ENCODE measurements at places on chromosomes 5 and 9.

DNA sequence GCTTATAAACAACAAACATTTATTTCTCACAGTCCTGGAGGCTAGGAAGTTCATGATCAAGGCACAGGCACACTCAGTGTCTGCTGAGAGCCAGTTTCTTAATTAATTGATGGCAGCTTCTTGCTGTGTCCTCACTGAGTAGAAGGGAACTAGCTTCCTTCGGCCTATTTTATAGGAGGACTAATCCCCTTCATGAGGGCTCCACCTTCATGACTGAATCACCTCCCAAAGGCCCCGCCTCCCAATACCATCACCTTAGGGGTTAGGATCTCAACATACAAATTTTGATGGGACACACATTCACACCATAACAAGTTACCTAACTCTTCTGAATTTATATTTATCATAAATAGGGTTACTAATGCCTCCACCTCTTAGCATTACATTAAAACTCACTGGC is 129.8 kb downstream of the GNAQ start:
- DNase-seq, result no peak

DNA sequence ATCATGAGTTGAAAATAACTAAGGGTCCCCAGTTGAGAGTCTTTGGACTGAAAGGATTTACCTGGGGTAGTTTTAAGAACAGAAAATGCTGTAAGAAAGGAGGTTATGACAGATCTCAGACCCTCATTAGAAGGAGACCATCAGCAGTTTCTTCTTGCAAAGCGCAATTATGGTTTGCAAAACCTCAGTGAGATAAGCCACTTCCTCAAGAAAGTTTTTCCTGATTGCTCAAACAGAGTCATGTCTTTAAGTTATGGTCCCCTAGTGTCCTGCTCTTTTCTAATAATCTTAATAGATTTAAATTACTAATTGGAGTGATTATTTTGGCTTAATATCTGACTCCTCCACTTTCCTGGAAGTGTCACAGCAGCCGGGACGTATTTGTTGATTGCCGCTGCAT is 293.2 kb upstream of the KLF4 start:
- DNase-seq, result peak; percentile 60

DNA sequence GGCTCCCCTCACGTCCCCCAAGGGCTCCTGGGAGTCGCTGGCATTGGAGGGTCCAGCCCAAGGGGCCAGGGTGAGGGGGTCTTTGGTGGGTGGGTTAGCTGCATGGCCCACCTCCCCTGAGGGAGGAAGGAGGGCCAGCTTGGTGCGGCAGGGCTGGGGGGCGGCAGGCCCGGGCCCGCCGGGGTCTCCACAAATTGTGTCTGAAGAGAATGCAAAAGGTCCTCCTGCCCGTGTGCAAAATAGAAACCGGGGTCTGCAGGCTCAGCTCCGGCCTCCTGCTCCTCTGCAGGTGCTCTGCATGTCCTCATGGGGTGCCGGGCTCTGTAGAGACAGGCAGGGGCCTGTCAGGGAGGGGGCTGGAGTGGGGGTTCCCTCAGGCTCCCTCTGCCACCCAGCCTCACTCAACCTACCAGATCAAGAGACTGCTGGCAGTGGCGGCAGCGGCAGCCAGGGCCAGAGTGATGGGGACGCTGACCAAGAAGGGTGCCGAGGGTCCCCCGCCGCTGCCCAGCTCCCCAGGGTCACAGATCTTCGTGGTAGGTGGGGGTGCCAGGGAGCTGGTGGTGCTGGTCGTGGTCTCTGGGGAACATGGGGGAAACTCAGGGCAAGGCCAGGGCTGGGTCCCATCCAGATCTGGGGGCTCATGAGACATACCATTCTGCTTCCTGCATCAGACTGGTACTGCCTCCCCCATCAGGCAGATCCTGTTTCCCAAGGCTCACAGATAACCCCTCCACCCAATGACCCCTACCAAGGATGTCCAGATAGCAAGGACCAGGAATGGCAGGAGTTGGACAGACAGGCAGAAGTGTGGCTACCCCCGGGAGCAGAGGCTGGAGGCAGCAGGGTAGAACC is 29.2 kb upstream of the ENHO start:
- no peak for DNase-seq

DNA sequence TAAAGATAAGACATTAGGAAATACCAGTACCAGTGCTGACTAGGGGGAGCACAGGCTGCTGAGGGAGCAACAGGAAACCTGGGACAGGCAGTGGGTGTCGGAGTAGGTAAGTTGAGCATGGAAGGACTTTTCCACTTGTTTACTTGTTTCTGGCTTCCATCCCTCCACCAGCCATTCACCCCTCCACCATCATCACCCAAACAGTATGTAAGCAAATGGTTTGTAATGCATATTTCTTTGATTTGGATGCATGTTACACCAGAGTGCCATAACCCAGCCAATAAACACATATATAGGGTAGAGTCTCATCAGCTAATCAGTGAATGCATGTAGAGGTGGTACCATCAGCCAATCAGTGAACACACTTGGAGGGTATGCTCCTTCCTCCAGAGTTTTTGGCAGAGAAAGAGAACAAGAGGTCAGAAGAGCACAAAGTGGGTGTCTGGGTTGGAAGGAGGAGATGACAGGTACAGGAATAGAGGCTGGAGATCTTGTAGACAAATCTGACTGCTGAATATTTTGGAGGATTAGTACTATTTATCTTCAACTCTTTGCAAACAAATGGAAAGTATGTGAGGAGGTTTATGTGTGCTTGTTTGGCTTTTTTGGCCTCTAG is 37.7 kb upstream of the PDE8B start:
- DNase-seq, result peak; percentile 4

DNA sequence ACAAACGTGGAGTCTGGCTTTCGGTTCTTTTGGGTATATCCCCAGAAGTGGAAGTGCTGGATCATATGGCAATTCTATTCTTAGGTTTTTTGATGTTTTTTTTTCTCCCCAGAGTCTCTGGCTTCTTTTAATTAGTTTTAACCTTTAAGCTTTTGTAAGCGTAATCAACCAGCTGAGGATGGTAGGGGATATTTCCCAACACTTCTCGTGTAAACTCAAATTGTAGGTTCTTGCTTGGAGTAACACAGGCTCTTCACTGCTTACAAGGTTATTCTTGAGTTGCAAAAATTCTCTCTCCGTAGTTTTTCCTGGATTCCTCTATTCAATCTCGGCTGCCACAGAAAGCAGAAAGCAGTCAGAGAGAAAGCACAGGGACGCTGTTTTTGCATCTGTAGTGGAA is 11.9 kb downstream of the LAMC3 start:
- DNase-seq, result peak; percentile 24

DNA sequence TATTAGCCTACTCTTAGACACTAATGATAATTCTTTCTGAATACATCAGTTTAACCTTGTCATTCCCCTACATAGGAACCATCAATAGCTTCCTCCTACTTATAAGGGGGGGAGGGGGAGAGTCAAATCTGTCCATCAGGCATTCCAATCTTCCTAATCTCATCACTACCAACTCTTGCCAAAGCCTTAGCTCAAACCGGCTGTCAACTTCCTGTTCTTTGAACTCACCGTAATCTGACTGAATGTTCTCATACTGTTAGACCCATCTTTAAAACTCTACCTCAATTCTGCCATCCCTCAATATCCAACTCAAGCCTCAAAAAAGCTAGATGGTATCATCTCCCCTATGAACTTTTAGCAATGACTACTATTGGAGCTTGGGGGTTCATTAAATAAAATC is 41.9 kb upstream of the RNF38 start:
- DNase-seq, result peak; percentile 27

DNA sequence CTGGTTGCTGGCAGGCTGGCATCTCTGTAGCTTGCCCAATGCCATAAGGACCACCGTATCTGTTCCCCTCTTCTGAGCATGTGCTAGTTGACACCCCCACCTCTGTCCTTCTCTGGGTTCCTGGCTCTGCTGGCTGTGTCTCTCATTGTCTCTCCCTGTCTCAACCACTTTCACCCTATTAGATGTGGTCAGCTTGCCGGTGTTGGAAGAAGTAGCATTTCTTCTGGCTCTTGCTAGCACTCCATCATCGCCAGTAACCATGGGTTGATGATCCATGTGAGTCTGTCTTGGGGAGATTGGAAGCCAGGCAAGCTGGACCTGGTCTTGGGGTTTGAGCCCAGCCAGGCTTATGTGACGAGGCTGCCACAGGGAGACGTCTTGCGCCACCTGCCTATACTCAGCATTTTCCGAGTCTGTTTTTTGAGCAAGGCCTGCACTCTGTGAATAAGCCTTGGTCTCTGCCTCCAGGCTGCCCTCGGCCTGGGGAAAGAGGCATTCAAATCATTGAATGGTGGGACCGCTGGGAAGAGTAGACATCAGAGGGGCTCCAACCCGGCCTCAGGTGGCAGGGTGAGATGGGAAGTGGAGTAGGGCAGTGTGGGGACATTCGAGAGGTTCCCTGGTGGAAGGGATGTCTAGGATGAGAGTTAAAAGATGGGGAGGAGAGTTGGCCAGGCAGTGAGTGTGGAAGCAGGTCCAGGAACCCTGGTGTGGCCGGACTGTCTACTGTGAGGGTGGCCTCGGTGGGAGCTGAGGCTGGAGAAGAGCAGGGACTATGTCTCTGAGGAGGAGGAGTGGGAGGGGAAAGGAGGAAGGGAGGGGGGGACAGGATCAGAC is 74.3 kb downstream of the ZNF618 start:
- DNase-seq, result no peak

GRCh38 chr9:89622933-89623861 is 18.4 kb downstream of the GADD45G start:
- no peak for DNase-seq

- DNase-seq, result peak; percentile 82
Observed at GRCh38 chr9:129143031-129143927, 32.1 kb downstream of the PTPA start.

DNA sequence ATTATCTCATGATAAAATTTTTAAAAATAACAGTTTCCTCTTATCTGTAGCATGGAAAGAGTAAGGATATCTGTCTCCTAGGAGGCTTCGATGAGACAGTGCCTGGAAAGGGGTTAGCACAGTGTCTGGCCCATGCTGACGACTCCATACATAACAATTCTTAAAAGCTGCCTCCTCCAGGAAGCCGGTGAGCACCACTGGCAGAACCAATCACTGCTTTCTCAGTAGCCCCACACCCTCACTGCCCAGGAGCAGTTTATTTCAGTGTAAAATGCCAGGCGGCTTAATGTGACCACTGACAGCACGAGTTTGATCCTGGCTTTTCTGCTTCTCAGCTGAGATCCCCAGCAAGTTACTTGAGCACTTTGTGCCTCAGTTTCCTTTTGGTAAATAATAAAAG is 1.2 kb upstream of the NIPAL4 start:
- no peak for DNase-seq

GRCh38 chr9:99748266-99748665 is 73.4 kb upstream of the NR4A3 start:
- peak; percentile 64 for DNase-seq

DNA sequence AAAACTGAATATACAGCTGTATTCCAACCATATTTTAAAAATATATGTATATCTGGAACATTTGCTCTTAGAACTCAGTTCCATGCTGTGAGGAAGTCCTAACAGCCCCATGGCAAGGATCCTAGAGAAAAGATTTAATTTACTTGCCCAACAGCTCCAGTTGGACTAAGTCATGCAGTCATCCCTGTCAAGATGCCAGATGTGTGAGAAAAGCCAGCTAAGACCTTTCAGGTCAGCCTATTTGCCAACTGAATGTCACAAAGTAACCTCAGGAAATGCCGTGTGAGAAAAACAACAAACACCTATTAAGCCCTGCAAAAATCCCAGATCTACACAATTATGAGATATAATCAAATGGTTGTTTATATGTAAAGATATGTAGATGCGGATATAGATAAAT is 416.3 kb downstream of the NR2F1-AS1 start:
- peak; percentile 89 for DNase-seq

GRCh38 chr9:133706307-133707050 is 31.7 kb downstream of the SARDH start:
- DNase-seq, result no peak

DNA sequence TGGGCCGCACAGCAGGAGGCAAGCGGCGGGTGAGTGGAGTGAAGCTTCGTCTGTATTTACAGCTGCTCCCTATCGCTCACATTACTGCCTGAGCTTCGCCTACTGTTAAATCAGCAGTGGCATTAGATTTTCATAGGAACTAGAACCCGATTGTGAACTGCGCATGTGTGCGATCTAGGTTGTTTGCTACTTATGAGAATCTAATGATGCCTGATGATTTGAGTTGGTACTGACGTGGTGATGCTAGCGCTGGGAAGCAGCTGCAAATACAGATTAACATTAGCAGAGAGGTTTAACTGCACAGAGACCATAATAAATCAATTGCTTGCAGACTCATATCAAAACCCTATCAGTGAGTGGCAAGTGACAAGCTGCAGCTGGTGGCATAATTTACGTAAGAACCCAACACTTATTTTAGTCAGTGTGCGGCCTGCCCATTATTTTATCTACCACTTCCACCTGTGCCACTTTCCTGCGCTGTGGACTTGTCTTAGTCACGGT is 133.4 kb upstream of the CDH9 start:
- no peak for DNase-seq

- peak; percentile 76 for DNase-seq
Observed at GRCh38 chr9:4258320-4259090, 41.4 kb downstream of the GLIS3 start.

- no peak for DNase-seq
Observed at GRCh38 chr5:81400375-81400774, 6.4 kb upstream of the ACOT12 start.

DNA sequence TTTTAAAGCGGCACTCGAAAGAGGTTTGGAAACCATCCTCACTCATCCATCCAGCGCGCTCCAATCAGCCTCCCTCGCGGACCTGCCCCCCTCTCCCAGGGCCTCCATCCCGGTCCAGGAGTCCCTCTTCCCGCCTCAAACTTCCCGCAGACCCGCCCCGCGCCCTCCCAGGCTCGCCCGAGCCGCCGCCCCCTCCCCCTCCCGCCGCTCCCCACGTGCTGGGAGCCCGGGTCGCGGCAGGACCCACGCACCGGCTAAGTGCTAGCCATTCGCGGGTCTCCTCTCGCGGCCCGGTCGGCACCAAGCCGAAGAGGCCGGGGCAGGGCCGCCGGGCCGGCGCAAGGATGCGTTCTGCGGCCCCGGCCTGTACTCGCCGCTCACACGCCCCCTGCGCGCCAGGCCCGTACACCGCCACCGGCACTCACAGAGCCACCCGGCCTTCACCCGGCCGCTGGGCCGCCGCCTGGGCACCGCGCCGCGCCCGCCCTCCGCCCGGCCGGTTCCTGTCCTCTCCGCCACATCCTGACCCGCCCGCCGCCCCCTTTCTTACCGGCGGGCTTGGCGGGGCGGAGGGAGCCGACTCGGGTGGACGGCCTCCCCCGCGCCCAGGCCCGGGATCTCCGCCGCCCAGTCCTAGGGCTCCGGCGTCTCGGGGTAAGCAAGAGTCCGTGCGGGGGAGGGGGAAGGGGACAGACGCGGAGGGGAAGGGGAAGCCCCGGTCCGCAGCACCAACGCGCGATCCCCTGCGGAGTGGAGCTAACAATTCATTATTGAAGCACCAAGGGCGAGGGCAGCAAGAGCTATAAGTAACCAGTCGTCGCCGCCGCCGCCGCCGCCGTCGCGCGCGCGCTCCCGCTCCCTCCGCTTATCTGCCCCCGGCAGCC is 576 bp downstream of the CHD1 start:
- DNase-seq, result peak; percentile 48

DNA sequence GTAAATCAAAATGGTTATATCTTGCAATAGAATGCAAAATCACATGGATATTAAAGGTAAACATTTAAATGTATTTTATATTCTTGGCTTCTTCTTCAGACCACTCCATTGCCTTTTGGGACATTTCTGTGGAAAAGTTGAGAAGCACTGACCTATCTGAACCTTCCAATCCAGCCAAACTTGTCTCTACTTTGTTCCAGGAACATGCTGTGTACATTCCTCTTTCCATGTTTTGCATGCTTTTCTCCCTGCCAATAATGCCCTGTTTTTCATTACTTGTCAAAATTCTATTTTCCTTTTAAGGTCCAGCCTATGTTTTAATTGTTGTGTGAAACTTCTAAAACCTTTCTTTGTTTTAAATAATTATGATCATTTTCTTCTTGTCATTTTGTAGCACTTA is 28.3 kb downstream of the JAK2 start:
- DNase-seq, result peak; percentile 26
